ENCODE measurements at places on chromosomes 16 and 17.

GRCh38 chr17:62188713-62189112, 123.6 kb upstream of the MED13 start:
- no peak for DNase-seq

- no peak for DNase-seq
Measured at GRCh38 chr17:34259146-34259545, 4.1 kb downstream of the CCL2 start.

DNA sequence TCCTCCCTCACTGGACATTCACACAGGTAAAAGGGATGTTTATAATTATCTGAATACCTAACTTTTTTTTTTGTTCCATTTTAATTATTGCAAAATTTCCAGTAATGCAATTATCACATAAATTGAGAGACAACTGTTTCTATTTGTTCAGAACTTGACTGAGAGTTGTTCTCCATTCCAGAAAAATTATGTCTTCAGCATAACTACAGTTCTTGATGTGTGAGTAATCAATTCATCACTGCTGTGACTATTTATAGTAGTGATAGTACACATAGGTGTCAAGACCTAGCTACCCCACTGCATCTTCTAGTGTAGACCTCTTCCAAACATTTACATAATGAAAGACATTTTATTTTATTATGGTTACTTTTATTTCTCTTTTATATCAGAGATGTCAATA, 5.8 kb upstream of the TNRC6A start:
- DNase-seq: no peak

DNA sequence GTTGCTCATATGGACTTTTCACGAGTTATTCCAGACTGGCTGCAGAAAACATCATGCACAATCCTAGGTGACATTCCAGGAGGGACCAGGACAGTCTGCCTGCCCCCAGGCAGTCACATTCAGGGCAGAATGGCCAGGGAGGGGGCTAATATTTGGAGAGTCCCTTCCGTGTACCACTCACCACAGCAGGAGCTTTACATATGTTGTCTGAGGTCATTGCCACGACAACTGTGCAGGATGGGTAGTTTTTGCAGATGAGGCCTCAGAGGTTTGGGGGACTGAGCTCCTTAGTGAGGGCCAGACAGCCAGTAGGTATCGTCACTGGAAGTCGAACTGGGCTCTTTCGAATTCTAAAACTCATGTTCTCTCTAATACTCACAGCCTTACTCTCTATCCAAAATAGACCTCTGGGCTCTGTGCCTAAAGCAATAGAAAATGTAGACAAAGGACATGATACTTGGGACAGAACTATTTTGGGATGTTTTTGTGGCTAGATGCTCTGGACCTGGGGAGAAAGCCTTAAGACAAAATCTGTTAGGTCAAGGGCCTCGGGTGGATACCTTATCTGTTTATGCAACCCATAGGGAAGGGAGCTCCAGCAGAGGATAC, 338.5 kb downstream of the MAF start:
- DNase-seq: no peak

DNA sequence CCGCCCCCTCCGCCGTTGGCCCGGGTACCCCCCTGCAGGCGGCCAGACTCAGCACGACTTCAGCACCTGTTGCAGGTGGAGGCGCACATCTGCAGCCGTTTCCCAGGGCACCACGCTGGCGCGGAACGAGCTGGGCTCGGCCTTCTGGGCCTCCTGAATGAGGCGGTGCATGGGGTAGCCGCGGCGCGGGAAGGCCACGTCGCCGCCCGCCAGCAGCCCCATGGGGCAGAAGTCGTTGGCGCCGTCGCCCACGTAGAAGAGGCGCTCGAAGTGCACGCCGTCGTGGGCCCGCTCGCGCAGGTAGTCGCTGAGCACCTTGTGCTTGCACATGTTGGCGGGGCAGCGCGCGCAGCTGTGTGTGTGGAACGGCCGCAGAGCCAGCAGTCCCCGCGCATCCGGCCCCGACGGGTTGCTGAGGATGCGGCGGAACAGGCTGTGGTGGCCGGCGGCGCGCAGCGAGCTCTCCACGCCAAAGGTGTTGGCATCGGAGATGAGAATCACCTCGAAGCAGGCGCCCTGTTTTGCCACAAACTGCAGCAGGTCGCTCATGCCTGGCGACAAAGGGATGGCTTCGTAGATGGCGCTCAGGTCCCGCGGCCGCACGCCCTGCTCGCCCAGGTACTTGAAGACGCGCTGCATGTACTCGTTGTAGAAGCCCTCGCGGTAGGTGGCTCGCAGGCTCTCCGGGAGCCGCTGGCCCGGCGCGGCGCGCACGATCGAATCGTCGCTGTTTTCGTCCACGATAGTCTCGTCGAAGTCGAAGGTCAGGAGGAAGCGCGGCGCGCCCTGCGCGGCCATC, 6.2 kb downstream of the PHOSPHO1 start:
- peak; percentile 69 for DNase-seq

DNA sequence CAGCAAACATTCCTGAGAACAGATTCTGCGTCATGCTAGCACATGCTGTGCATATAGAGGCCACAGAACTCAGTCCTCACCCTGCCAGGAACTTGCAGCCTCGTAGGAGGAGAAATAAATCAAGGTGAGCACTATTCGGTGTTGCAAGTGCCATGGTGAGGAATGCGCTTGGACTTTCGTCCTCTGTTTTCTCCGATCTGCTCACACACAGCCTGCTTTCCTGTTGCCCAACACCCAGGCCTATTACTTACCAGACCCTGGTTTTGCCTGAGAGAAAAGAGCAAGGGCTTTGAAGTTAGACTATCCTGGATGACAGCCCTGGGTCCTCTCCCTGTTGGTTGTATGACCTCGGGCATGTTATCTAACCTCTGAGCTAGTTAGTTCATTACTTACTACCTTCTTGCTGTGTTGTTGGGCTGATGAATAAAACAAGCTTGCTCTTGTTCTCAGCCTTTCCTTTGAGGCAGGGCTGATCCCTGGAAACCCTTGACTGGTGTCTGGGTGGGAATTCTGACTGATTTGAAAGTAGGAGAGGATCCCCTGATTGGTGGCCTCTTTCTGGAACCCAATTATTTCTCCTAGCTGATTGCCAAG, 2.9 kb downstream of the ACSF2 start:
- no peak for DNase-seq

GRCh38 chr17:4334332-4334731, 32.1 kb downstream of the UBE2G1 start:
- no peak for DNase-seq

- DNase-seq: no peak
Measured at GRCh38 chr16:88286301-88286923, 96.3 kb upstream of the ZNF469 start.

DNA sequence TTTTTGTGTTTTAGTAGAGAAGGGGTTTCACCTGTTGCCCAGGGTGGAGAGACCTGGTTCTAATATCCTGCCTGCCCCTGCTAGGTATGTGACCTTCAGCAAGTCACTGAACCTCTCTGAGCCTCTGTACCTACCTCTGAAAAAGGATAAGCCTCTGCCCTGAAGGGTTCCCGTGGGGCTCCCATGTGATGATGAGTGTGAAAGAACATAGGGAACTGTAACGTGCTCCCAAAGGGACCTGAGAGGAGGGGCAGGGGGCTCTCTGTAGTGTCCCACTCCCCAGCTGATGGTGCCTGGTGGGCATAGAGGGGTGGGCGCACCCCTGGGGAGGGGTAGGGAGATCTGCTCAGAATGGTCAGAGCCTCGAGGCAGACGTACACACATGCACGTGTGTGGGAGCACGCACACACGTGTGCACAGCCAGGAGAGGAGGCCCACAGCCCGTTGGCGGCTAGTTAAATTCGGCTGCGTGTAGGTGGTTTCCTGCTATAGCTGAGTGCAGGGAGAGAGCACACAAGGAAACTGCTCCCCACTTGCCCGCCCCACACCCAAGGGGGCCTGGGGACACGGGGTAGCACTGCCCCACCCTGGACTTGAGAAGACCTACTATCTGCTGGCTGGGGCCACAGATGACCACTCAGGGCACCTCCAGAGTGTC, 6.7 kb downstream of the KCNH4 start:
- no peak for DNase-seq

DNA sequence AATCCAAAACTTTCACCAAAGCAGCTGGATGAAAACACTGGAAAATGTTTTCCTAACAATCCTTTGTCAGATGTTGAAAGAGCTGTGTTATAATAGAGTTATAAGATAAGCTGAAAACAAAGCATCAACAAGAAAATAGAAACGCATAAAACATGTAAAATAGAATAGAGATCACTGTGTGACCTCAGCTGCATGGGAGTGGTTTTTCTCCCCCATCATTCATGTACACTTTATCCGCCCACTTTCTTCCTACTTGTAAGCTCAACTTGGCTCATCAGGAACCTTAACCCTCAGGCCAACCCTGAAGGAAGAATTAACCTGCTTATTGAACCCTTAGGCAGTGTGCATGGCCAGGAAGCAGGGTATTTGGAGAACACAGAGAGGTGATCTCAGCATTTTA, 238.5 kb upstream of the PMFBP1 start:
- DNase-seq: no peak

DNA sequence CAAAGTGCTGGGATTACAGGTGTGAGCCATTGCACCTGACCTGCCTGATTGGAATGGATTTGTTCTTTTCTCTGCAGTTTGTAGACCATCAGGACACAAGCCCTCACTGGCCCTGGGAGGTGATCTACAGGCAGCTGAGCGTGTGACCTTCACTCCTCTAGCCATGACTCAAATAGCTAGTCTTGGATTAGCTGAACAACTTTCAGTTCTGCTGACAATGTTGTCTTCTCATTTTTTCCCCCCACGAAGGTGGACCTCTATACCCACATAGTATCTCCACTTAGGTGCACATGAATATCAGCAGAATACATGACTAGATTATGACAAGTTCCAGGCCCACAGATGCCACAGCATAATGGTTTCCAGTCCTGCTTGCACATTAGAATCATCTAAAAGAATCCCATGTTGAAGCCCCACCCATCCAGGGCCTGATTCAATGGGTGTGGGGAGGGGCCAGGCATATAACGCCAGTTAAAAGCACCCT, 36.8 kb downstream of the HS3ST3B1 start:
- no peak for DNase-seq

- peak; percentile 55 for DNase-seq
Measured at GRCh38 chr16:84648595-84649510, 542 bp downstream of the KLHL36 start.

DNA sequence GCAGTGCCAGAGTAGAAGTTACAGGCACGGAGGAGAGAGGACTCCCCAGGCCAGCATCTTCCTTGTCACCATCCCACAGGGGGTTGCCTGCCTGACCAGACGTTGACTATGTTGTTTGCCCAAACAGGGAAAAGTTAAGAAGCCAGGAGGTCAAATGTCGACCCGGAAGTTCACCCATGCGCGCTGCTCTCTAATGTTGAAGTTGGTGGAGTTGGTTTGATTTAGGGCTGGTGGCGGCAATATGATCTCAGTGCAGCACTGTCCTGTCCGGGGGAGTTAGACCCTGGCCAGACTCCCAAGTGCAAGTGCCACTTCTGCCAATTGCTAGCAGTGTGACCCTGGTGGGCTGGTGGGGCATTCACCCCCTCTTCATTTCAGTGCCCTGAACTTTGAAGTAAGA, 30.4 kb downstream of the RGS9 start:
- no peak for DNase-seq

DNA sequence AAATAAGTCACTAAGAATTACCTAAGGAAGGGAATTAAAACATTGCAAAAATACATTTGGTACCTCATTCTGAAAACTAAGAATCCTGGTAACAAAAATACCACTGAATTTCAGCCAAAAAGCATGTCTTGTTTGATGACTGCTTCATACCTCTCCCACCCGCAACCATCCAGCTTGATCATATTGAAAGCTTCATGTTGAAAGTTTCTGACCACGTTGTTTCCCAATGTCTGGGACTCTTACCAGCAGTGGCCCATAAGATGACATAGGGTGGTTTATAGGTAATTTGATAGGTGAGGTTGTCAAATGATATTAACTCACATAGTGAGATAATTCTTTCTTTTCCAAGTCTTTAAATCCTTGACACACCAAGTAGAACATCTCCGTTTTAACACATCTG, 139.3 kb downstream of the CDH11 start:
- DNase-seq: no peak

GRCh38 chr17:53191878-53192277, 630.8 kb upstream of the KIF2B start:
- DNase-seq: no peak

DNA sequence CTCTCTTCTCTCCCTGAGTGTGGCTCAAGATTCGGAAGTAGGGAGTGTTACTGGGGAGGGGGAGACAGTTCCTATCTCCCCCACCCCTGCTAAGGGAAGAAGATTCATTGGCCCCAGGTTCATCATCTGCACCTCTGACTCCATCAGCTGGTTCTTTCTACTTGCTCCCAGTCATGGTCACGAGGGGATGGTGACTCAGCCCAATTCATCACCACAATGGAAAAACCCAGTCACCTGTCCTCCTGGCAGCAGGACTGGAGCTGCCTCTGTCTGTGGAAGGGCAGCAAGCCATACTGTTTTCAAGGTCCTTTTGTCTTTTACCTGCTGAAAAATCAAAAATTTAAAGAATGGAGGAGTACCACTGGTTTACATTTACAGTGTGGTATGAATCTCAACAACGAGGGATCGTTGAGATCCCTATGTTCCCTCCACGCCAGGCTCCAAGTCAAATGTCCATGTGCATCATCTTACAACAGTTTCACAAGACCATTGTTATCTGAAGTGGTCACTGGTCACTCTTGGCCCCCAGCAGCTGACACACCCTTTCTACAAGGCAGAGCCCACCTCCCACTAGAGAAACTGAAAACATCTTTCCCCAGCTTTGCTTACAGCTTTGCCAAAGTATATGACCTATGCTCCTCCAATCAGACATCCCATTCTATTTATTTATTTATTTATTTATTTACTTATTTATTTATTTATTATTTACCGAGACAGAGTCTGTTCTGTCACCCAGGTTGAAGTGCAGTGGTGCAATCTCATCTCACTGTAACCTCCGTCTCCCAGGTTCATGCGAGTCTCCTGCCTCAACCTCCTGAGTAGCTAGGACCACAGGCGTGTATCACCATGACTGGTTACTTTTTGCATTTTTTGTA, 40.4 kb upstream of the NDRG4 start:
- DNase-seq: no peak

DNA sequence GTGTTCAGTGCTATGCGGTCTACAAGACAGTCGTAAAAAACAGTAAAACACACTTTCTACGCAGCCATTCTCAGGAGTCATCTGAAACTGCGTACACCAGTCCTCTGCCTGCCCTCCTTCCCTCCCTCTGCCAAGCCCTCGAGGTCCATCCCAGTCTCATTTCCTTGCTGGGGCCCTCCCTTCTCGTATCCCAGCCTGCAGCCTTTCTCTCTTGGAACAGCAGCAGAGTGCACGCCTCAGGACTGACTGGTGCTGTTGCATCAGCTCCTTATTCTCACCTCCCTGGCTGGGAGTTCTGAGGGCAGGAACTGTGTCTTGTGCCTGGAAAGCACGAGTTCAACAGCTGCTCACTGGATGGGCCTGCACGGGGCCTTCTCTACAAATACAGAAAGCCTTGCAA, 12.5 kb downstream of the FAHD1 start:
- no peak for DNase-seq

- DNase-seq: peak; percentile 81
Measured at GRCh38 chr17:78133971-78134898, 3.7 kb downstream of the TMC8 start.

DNA sequence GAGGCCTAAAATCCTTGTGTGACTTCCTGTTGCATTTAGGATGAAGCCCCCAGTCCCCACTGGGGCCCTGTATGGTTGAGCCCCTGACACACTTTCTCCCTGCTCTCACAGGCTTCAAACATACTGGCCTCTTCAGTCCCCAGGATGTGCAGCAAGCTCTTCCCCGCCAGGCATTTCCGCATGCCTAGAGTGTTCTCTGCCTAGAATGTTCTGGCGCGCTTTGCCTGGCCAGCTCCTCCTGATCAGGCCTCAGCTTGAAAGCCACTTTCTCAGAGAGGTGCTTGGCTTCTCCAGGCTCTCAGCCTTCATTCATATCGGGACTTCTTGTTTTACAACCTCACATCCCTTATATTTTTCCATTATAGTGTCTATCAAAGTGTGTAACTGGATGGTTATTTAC, 123.7 kb downstream of the SPACA3 start:
- no peak for DNase-seq
